ENCODE measurements at places on chromosomes 1 and 21.

DNA sequence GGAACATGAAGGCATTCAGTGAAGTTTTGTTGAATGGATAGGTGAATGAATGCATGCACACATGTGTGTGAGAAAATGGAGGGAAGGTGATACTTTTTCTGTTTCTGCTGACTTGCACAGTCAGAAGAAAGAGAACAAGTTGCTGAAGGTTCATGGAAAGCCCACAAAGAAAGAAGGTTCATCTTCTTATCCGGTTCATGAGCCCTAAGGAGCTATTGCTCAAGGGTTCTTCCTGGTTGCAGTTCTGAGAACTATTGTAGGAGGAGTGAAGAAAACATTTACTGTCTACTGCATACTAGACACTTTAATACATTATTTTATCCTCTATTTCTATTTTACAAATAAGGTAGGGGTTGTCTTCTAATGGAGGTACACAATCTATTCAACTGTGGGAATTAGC, 13.4 kb upstream of the NIBAN1 start:
- DNase-seq: no peak

DNA sequence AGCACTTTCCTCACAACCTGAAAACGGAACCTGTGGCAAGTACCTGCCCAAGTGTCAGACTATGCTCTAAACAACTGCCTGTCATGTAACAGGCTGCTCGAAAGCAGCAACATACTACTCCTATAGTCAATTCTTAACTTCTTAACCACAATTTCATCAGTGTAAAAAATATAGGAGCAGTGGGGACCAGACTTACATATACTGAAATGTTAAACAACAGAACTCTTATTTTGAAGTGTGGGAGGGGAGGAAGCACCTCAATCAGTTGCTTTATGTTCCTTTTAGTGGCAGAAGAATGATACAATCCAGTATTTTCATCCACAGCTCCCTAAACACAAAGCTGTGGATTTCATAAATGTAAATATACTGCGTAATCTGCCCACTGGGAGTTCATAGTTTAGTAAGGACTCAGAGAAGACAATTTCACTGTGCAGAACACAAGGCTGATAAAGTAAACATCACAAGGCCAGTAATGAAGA, 44.2 kb downstream of the WLS start:
- DNase-seq: no peak

DNA sequence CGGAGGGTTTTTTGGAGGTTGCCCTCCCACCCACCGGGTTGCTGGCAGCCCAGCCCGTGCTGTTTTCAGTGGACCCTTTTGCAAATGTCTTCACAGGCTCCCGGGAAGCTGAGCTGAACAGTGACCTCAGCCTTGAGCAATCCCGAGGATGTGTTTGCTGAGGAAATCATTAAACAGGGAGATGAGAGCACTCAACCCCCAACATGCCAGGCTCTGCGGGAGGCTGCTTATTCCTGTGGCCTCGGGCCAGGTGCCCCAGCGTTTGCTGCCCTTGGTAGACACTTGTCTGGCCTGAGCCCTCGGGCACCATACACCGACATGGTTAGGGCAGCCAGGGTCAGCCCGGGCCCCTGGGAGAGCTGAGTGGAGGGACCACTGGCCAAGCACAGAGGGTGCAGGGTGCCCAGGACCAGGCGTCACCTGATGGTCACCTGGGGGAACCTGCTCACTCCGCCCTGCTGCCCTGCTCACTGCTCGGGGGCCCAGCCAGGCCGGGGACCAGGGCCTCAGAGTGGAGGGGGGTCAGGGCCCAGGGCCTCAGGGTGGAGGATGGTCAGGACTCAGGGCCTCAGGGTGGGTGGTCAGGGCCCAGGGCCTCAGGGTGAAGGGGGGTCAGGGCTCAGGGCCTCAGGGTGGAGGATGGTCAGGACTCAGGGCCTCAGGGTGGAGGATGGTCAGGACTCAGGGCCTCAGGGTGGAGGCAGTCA, 42.5 kb upstream of the POFUT2 start:
- no peak for DNase-seq

- no peak for DNase-seq
Measured at GRCh38 chr1:47699492-47700235, 261.8 kb downstream of the FOXD2 start.

DNA sequence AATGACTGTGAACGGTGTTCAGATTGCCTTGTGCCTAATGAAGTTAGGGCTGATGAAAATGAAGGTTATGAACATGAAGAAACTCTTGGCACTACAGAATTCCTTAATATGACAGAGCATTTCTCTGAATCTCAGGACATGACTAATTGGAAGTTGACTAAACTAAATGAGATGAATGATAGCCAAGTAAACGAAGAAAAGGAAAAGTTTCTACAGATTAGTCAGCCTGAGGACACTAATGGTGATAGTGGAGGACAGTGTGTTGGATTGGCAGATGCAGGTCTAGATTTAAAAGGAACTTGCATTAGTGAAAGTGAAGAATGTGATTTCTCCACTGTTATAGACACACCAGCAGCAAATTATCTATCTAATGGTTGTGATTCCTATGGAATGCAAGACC, 96.6 kb downstream of the ZFYVE9 start:
- no peak for DNase-seq

Measured in NB4 (cell line).